SHP77 treated with DMSO at 0.1 percent for 48 hours (cell line): ENCODE measurements at places on chromosomes 1 and 21.

- no peak for DNase-seq
Measured at GRCh38 chr1:15797614-15798390, 9.6 kb downstream of the UQCRHL start.

DNA sequence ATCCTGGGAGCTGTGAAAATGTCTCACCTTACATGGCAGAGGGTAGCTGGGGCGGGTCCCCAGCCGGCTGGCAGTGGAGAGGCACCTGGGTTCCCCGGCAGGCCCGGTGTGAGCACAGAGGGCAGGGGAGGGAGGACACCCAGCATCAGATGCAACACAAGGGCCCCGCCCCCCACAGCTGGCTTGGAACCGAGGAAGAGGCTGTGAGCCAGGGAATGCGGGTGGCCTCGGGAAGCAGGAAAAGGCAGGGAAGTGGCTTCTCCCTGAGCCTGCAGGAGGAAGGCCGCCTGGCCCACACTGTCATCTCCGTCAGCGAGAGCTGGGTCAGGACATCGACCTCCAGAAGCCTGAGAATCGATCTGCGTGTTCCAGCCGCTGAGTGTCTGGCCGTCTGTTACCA lies 87.3 kb downstream of the SIK1 start:
- DNase-seq, result no peak

DNA sequence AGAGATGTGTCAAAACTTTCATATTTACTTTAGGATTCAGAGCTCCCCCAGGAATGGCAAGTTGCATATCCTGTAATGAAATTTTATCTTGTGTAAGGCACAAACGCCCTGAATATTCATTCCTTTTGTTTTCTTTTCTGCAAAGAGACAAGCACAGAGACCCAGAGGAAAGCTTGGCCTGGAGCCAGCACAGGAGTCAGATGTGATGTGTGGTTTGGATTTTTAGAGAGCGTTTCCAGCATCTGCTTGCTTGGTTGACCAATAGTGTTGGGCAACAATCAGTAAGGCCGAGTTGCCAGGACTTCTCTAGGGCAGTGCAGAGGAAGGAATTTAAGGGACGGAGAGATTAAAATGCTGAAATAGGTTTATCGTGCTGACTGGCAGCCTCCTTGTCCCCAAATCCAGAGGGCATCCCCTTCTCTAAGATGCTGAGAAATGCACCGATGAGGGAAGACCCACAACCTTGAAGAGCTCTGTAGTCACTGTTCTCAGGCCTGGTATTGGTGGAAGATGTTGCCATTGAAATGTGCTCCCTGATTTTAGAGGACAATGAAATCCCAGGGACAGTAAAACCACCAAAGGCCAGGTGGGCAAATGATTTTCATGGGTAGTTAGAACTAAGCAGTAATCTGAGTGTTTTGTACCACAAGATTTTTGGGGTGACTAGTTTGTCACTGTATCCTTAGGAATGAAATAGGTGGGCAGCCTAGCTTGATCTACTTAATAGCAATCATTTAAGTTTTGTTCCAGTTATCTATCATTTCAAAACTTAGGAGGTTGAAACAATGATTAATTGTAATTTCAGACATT lies 37.9 kb upstream of the RHOU start:
- peak; percentile 44 for DNase-seq

- no peak for DNase-seq
Measured at GRCh38 chr1:161180639-161181038, 3.3 kb upstream of the B4GALT3 start.

DNA sequence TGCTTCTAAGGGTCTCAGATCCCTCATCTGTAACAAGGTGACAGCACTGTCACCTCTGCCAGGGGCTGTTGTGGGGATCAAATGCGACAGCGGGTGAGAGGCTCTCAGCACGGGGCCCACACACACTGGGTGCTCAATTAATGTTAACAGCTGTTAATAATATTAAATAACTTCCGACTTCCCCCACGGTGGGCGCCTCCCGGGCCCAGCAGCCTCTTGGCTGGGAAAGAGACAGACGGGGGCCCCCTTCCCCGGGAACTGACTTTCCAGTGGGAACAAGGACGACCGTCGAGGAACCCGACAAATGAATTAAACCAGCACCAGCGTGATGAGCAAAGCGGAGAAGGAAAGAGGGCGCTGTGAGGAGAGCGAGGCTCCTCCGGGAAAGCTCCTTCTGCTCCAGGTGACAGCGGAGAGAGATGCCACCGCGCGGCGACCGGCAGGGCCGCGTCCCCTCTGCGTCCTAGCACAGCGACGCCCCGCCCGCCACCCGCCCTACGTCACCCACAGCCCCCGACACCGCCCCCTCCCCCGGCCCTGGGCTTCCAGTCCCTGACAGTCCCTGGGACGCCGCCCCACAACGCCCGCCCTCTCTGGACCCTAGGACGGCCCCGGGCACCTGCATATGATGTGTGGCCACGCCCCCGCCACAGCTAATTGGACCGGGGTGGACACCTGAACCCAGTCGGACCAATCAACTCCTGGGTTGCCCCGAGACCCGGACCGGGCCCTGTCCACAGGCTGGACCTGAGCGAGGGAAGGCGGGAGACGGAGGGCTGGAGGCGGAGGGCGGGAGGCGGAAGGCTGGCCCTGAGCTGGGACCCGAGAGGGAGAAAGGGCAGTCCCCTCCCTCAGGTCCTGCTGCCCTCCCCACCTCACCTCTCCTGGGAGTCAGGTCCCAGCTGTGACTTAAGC lies 38.2 kb downstream of the MATN1 start:
- no peak for DNase-seq
